Caki2 (cell line): ENCODE measurements at places on chromosomes 2 and 18.

DNA sequence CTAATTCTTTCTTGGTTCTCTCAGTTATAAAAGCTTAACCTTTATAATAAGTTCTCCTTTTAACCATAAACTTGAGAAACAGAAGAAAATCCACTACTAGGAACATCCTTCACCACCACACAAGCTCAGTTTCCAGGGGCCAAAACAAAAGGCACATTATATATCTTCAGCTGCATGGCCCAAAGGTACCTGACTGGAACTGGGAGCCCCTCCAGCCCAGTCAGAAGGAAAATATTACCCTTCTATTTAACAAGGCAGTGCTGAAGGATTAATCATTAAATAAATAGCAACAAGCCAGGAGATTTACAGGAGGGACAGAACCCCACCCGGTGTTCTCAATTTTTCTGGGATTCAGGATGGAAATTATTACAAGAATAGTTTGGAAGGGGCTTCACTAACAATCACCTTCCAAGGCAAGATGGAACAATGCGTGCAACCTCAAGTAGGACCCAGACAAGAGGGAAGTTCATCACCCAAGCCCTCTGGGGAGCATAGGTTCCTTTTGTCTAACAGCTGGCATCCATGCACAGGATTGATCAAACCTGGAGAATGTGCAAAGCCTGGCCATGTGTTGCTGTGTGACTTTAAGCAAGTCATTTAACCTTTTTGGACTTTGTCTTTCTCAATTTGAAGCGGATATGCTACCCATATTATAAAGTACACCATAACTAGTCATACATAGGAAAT lies 159.6 kb upstream of the SETBP1 start:
- DNase-seq, result no peak

- DNase-seq, result no peak
Measured at GRCh38 chr2:71277536-71278103, 50.7 kb upstream of the PAIP2B start.

DNA sequence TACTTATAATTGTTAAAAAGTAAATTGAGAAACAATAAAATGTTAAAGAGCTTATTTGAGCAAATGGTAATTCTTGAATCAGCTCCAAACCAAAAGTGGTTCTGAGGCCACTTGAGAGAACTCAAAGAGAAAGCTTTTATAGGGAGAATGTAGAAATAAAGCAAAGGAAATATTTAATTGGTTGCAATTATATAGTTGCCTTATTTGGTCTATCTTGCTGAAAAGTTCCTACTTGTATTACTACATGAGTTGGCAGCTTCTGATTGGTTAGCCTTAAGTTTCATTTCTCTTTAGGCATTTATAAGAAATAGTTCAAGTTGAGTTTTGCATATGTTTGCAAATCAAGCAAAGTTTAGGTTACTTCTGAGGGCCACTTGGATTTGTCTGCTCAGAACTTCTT lies 38.1 kb downstream of the SCN2A start:
- no peak for DNase-seq

DNA sequence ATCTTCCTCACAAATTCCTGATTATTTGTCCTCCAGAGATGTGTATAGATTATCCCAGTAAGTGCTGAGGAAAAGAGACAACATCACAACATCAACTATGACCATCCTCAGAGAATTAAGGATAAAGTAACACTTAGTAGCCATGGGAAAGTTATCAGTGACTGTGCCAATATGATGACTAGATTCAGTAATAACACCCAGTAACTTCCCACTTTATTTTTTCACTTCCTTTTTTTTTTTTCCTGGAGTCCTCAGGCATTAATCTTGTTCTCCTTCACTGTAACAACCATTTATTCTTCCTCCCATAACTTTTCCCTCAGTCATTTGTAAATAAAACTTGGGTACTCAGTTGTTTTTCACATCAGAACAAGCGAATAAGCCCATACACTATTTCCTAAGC lies 16.7 kb upstream of the PID1 start:
- DNase-seq, result no peak

- DNase-seq, result no peak
Measured at GRCh38 chr18:24246143-24246542, 107.3 kb downstream of the CABYR start.

GRCh38 chr2:6866982-6867381 lies 1.3 kb upstream of the CMPK2 start:
- DNase-seq, result no peak

DNA sequence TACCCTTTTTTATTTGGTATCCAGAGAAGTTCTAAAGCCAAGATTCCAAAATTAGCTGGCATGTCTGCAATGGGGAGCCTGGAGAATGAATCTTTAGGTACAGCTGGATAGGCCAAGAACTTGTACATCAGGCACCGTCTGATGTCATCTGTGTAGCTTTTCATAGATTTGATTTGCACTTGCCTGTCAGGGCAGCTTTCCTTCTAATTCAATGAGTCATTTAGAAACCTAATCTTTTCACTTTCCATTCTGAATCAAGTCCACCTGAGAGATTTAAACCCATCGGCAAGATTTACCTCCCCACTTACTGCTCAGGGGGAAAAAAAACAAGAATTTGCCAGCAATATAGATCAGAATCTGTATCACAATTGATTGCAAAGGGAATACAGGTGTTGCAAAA lies 60.9 kb upstream of the ACAA2 start:
- no peak for DNase-seq

GRCh38 chr18:52598921-52599320 lies 258.9 kb downstream of the DCC start:
- no peak for DNase-seq

DNA sequence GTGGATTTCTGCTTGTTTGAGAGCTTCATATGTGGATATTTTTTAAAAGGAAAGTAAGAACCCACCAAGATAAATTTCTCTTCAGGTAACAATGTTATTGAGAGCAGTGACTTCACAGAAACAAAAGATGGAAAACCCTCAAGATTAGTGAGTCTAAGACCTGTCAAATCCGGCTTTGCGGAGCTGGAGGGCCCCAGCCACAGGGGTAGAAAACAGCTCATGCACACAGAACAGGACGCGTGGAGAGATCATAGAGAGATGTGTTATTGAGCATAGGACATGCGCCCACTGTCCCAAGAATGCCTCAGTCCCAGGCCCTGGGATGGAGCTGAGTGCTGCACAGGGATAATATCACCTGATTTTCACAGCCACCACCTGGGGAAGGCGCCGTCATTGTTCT lies 21.3 kb downstream of the EDAR start:
- DNase-seq, result no peak

GRCh38 chr2:100948942-100949811 lies 52.9 kb upstream of the RPL31 start:
- no peak for DNase-seq

GRCh38 chr2:35978218-35978617 lies 377.4 kb upstream of the CRIM1 start:
- no peak for DNase-seq

DNA sequence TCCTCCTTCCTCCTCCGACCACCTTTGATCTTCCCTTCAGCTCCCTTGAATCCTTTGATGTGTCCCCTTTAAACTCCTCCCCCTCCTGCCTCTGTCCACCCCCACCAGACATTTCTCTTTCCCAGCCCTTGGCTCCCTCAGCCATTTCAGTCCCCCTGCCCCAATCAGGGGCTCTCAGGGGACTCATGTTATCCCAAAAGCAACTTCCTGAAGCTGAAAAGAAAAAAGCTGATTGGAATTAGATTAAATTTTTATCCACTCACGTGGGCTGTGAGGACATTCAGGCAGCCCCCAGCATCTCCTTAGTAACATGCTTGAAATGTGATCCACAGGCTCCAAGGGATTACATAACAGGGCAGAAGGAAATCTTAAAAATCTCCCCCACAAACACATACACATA lies 81.3 kb downstream of the NEURL3 start:
- DNase-seq, result no peak

DNA sequence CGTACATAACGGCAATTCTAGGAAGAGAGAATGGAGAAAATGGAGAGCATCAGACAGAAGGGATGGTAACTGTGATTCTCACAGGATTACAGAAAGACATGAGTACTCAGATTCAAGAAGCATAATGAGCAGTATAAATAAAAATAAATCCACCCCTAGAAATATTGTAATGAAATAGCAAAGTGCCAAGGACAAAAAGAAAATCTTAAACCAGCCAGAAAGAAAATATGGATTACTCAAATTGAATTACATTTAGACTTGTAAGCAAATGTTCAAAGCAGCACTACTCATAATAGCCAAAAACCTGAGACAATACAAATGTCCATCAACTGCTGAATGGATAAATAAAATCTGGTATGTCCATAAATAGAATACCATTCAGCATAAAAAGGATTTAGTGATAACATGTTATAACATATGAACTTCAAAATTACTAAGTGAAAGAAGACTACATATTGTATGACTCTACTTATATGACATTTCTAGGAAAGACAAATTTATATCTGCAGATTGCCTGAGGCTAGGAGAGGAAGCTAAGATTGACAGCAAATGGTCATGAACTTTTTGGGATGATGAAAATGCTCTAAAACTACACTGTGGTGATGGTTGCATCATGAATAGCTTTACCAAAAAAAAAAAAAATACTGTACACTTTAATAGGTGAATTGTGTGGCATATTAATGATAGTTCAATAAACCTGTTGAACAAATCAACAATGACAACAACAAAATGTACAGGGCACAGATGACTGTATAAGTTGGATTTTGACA lies 63.4 kb upstream of the SPTBN1 start:
- DNase-seq, result no peak

- no peak for DNase-seq
Measured at GRCh38 chr18:54717673-54718407, 110.4 kb upstream of the RAB27B start.

DNA sequence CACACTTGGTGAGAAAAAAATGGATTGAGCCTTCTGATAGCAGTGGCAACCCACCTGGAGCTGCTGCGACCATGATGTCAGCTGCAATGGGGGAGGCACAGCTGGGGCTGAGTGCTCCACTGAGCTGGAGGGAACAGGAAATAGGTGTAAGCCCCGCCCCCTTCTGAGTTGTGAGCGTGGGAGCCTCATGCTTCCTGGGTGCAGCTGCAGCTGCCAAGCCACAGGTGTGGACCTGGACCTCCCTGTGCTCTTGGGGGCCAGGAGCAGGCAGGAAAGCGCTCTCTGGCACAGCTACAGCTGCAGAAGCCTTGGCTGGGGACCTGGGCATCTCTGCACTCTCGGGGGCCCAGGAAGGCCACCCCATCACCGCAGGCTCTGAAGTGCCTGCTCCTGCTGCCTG lies 970.6 kb downstream of the DCDC2C start:
- DNase-seq, result no peak

- DNase-seq, result peak; percentile 94
Measured at GRCh38 chr2:229489016-229489415, 217.9 kb upstream of the PID1 start.

- DNase-seq, result no peak
Measured at GRCh38 chr2:33321876-33322483, 154.5 kb upstream of the RASGRP3 start.

DNA sequence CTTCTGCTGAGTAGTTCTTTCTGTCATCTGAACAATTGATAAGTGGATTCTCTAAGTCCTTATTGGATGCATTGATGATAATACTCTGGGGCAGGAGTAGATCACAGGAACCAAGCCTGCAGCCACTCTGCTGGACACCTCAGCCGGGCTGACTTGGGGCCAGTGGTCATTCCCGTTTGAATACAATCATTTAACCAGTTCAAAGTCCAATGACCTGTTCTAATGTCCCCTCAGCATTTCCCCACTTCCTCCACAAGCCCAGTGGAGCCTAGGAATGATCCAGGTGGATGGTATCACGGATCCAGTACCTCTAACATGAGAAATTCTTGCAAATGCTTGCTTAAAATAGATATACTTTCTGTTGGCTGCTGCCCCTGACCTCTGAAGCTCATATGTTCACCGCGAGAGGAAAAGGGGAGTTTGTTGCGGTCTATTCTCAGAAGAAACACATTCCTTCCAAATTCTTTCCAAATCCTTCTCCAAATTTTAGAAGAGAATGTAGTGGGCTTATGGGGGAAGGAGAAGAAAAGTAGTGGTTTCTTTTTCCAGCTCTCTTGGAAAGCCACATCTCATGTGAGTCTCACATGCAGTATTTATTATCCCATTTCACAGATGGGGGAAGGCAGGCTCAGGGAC lies 170.9 kb downstream of the INHBB start:
- DNase-seq, result no peak

- no peak for DNase-seq
Measured at GRCh38 chr2:106363791-106364190, 104.4 kb downstream of the RGPD3 start.

DNA sequence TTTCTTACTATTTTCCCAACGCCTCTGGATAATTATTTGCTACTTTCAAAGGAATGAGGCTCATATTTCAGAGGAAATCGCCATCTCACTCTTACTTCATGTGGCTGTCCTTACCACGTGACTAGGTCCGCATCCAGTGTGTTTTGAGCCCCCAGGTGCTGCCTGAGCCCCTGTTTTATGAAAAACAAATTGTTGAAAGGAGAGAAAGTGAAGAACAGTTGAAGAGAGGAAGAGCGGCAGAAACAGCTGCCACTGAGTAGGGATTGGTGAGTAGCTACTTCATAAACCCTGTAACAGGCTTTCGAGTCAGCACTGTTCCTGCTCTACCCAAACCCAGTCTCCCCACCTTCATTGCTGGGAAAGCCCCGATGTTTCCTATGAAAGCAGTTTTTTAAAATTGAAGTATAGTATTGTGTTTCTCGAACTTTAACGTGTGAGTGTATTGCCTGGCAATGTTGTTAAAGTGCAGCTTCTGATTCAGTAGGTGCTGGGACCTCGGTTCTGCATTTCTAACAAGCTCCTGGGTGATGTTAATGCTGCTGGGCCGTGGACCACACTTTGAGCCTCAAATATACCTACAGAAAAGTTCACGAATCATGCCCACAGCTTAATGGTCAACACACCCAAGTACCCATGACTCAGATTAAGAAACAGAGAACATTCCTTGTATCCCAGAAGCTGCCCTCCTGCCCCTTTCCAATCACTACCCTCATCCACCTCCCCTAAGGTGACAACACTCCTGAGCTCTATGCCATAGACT lies 39.7 kb downstream of the TMEM177 start:
- peak; percentile 8 for DNase-seq

DNA sequence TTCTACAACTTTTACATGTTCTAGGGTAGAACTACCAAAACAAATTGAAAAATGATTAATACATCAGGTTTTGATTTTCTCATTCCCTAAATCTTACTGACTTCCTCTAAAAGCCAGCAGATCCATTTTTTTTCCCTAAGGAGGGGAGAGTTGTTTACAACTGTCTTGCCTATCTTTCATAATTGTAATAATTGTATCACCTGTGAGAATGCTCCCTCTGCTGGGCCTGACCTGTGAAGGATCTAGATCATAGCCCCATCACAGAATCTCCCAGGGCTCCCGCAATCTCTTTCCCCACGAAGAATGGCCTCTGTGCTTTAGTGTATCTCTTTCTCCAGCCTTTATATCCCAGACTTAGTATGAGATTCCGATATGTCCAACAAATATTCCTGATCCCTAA lies 9.1 kb downstream of the LOXL3 start:
- no peak for DNase-seq
